ENCODE measurements at places on chromosomes 11 and 22.

- no peak for DNase-seq
Measured at GRCh38 chr22:45834241-45834640, 142.7 kb downstream of the WNT7B start.

GRCh38 chr11:120208001-120208441 is 2.8 kb upstream of the OAF start:
- DNase-seq: no peak

DNA sequence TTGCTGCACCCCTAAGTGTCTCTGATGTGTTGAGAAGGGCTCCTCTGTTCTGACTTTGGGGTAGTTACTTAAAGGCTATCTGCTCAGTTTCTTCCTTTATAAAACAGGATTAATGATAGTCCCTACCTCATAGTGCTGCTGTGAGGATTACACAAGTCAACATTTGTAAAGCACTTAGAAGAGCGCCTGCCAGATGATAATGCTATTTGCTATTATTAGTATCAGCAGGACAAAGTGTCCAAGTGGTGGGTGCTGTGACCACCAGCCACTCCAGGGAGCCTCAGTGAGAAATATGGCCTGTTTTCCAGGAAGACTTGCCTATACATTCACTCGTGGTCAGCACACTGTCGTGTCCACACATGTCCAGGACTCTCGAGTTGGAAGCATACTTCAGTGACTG is 16.2 kb downstream of the POU2F3 start:
- DNase-seq: no peak

DNA sequence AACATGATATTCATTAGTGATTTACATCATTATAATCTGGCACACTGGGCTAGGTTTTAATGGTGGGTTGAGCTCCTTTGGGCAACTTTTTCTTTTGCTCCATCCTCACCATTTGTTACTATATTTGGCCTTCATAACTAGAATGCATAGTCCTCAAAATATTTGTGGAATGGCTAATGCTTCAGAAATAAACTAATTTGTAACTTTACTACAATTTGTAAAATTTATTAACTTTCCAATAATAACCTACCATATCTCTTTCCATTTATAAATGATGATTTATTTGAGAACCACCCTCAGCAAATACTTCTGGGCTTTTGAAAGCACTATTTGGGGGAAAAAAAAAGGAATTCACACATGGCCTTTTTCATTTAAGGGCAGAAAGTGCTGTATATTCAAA is 79.7 kb downstream of the LARGE2 start:
- no peak for DNase-seq

DNA sequence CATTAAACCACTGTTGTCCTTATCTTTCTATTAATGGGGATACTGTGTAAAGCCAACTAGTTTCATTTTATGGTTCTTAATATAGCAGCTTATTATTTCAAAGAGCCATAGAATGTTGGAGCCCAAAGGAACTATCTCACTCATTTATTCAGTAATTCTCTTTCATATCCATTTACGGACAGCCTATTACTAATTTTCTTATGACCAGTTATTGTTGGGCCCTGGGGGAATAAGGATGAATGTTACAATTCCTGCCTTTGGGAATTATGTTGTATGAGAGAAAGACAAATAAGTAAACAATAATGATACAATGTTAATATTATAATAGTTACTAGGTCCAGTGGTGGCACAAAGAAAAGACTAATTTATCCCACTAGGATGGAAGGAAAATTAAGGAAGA is 52.4 kb downstream of the AAMDC start:
- no peak for DNase-seq

DNA sequence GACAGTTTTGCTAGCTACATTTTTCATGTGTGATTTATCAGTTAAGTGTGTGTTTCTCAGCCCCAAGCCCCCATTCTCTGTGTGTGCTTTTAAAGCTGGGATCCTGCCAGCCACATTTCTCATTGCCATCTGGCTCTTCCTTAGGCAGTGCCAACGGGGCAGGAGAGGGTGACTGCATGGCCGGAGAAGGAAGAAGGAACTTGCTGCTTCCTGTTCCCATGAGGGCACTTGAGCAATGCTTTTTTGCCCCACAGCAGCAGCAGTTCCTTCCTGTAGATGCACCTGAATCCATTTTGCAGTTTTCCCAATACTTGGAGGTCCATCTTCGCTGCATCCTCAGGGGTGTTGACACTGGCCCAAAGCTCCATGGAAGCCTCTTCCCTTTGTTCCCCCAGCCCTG is 37.5 kb downstream of the TNRC6B start:
- no peak for DNase-seq

DNA sequence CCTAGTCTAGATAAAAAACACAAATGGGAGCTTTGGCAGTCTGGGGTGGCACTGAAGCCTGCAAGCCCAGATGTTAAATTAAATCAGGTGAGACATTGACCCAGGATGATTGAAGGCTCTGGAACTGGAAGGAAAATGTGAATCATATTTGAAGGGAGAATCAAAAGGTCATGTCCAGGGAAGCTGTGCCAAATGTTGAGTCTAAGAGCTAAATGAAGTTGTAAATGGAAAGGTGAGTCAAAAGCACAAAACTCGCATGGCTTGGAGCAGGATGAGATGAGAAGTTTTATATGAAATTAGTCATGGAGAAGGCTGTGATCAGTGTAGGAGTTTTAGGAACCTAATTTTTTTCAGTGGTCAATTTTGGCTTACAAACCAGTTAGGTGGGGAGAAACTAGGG is 301.1 kb downstream of the BLID start:
- no peak for DNase-seq

DNA sequence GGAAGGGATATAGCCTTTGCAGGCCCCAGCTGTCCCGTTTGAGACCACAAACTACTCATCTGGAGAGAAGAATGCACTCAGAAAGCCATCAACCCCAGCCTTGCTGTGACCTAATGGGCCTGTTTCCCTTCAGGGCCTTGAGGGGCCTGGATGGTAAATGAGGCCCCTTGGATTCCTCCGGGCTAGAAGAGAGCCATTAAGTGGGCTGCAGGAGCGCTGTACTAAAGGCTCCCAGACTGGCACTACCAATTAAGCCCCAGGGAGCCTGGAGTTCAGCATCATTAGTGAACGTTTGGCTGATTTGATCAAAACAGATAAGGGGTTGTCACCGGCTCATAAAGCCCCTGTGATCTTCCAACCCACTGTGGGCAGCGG is 23.0 kb downstream of the CD5 start:
- DNase-seq: no peak

- DNase-seq: no peak
Measured at GRCh38 chr11:27718863-27719545, 18.7 kb upstream of the BDNF start.

GRCh38 chr11:62880231-62880802 is 379 bp upstream of the SLC3A2 start:
- DNase-seq: no peak

- no peak for DNase-seq
Measured at GRCh38 chr11:112637076-112637475, 324.1 kb upstream of the NCAM1 start.

- no peak for DNase-seq
Measured at GRCh38 chr22:37765498-37765897, 42.2 kb upstream of the GCAT start.

DNA sequence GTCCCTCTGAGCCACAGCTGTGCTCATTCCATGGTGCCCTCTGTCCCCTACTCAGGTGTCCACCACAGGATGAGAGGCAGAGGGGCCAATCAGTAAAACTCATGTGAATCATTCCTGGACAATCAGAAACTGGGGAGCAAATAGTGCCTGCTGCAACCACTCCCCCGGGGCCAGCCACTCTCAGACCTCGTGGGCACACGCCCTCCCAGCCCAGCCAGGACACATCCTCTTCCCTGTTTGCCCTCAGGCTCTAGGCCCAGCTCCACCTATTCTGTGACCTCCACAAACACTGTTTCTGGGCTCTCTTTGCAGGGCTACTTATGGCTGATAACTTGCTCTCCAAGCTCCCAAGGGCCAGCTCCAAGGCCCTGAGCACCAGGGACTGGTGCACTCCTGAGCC is 14.0 kb upstream of the KCTD14 start:
- DNase-seq: no peak

DNA sequence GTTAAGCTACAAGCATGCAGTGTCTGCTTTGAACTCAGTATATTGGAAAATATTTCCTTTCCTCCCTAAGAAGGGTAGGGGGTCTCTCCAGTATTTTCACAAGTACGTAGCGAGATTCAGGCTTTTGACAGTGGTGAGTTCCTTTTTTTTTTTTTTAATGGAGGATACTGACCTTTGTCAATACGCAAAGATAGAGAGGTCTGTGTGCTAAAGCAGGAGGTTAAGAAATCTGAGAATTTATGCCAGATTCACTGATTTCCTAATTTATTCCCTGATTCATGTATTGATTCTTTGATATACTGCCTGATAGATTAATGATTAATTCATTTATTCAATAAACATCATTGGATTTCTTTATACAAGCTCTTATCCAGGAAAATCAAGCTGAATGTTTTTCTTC is 106.7 kb upstream of the CADM1 start:
- DNase-seq: no peak

- DNase-seq: no peak
Measured at GRCh38 chr11:17388609-17389210, at the start of gene KCNJ11. KCNJ11 (minus strand) TSS chr11:17388659; CDS start chr11:17388091, 568 bp downstream.

- no peak for DNase-seq
Measured at GRCh38 chr11:46279126-46280099, 2.0 kb downstream of the CREB3L1 start.

- DNase-seq: no peak
Measured at GRCh38 chr11:85494396-85494795, 132.7 kb downstream of the DLG2 start.

DNA sequence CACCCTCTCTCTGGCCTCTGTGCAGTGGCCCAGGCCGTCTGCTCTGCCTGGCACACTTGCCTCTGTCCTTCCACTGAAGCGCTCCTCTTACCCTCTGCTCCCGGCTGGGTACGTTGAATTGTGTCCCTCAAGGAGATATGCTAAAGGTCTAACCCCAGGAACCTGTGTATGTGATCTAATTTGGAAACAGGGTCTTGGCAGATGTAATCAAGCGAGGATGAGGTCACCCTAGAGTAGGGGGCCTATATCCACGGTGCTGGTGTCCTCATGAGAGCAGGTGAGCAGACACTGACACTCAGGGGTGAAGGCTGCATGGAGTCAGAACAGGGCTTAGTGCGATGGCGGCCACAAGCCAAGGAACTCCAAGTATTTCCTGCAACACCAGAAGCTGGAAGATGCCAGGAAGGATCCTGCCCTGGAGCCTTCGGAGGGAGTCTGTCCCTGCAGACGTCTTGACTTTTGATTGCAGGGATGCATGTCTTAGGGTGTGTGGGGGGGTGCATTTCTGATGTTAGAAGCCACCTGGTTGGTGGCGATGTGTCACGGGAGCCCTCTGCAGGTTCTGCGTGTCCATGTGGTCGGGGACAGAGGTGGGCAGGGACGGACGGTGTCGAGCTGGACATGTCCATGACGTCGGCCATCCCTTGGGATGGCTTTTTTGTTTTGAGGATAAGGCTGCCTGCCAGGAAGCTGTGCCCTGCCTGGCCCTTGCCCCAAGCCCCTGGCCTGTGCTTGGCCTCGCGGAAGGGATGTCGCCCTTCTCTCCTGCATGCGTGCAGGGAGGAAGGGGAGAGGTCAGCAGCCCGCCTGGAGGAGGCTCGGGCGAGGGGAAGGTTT is 68.6 kb downstream of the LRP5 start:
- no peak for DNase-seq

GRCh38 chr11:115930291-115930690 is 426.1 kb upstream of the CADM1 start:
- no peak for DNase-seq

- no peak for DNase-seq
Measured at GRCh38 chr22:49141761-49142160, 685.9 kb downstream of the BRD1 start.

DNA sequence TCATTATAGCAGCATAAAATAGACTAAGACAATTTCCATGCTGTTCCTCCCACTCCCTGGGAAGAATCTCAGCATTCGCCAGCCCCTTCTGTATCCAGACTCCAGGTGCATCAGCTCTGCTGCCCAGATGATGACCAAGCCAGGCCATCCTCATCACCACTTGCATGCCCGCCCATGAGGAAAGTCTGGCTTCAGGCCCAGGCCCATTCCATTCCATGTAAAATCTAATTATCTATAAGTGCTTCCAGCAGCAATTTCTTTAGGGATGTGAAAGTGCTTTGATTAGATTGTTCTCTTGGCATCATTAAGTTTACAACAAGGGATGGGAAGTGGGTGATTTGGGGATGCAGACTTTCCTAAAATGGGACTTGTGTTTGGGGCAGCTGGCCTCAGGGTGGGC is 100.3 kb downstream of the INSC start:
- DNase-seq: no peak

All from esophagus squamous epithelium (tissue), 5 donors.